Activated B cell treated with CpG ODN at 0.5 μM for 24 hours (primary cell): ENCODE measurements at places on chromosomes 12 and 14. TPM values are rescaled to one million over a fixed set of nuclear protein-coding genes. Genes with fewer than 3 reads are reported as not detected.

GRCh38 chr14:31229638-31230572 is 22.3 kb upstream of the HECTD1 start:
- H3K4me1 ChIP-seq, result peaks cover 5% of the 10 kb centered on the region
- H3K27ac ChIP-seq, result no peak overlapping the region
- no peak overlapping the region for H3K4me3 ChIP-seq
- H3K36me3 ChIP-seq, result no peaks in the 10 kb centered on the region
- H3K27me3 ChIP-seq, result no peaks in the 10 kb centered on the region
- DNase-seq, result no peak

GRCh38 chr12:69366796-69367195 is 7.3 kb downstream of the YEATS4 start:
- no peak overlapping the region for H3K27ac ChIP-seq
- no peak overlapping the region for H3K4me3 ChIP-seq
- H3K36me3 ChIP-seq, result peaks cover 57% of the 10 kb centered on the region
- H3K27me3 ChIP-seq, result no peaks in the 10 kb centered on the region

- no peaks in the 10 kb centered on the region for H3K4me1 ChIP-seq
- H3K27me3 ChIP-seq, result no peaks in the 10 kb centered on the region
- H3K27ac ChIP-seq, result no peak overlapping the region
- DNase-seq, result no peak
These were observed 366.6 kb downstream of the NELL2 start for GRCh38 chr12:44509471-44509870.

GRCh38 chr12:49885118-49885517 is 18.6 kb downstream of the FAIM2 start:
- H3K36me3 ChIP-seq, result no peaks in the 10 kb centered on the region
- peaks cover 21% of the 10 kb centered on the region for H3K27me3 ChIP-seq
- H3K4me1 ChIP-seq, result no peaks in the 10 kb centered on the region
- H3K4me3 ChIP-seq, result no peak overlapping the region
- DNase-seq, result no peak

- H3K27ac ChIP-seq, result no peak overlapping the region
- H3K4me3 ChIP-seq, result no peak overlapping the region
- no peaks in the 10 kb centered on the region for H3K36me3 ChIP-seq
- H3K4me1 ChIP-seq, result peaks cover 7% of the 10 kb centered on the region
- H3K27me3 ChIP-seq, result peaks cover 2% of the 10 kb centered on the region
These were observed 61.8 kb downstream of the GLT1D1 start for GRCh38 chr12:128914908-128915563.

DNA sequence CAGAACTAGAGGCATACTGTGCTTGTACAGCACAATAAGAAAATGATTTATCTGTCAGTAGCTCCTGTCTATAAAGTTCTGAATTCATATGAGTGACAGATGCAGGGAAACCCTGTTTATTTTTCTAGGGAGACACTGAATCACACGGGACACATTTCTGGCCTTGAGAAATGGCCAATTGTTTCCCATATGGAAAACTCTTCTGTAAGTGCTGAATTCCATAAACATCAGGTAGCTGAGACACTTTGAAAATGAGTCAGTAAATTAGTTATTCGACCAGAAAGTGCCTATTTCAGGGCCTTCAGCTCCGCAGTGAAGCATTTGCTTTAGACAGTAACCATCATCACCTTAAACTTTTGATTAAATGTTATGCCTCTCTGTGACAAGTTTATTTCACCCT is 184.4 kb downstream of the TMEM132D start:
- DNase-seq, result no peak
- no peaks in the 10 kb centered on the region for H3K27me3 ChIP-seq
- no peaks in the 10 kb centered on the region for H3K4me1 ChIP-seq

- peaks cover 20% of the 10 kb centered on the region for H3K4me1 ChIP-seq
- H3K36me3 ChIP-seq, result peaks cover 65% of the 10 kb centered on the region
- no peak overlapping the region for H3K4me3 ChIP-seq
- no peaks in the 10 kb centered on the region for H3K27me3 ChIP-seq
- H3K27ac ChIP-seq, result no peak overlapping the region
These were observed 3.1 kb downstream of the MCRS1 start for GRCh38 chr12:49564686-49565405.

GRCh38 chr12:121404734-121405133 is 4.8 kb downstream of the RNF34 start:
- DNase-seq, result no peak
- H3K4me3 ChIP-seq, result no peak overlapping the region
- H3K27ac ChIP-seq, result no peak overlapping the region
- H3K4me1 ChIP-seq, result peaks cover 27% of the 10 kb centered on the region
- H3K27me3 ChIP-seq, result no peaks in the 10 kb centered on the region
- peaks cover 67% of the 10 kb centered on the region for H3K36me3 ChIP-seq

GRCh38 chr12:58252914-58253313 is 311.5 kb downstream of the ATP23 start:
- H3K27me3 ChIP-seq, result peaks cover 11% of the 10 kb centered on the region
- H3K27ac ChIP-seq, result no peak overlapping the region
- no peaks in the 10 kb centered on the region for H3K4me1 ChIP-seq
- no peaks in the 10 kb centered on the region for H3K36me3 ChIP-seq

DNA sequence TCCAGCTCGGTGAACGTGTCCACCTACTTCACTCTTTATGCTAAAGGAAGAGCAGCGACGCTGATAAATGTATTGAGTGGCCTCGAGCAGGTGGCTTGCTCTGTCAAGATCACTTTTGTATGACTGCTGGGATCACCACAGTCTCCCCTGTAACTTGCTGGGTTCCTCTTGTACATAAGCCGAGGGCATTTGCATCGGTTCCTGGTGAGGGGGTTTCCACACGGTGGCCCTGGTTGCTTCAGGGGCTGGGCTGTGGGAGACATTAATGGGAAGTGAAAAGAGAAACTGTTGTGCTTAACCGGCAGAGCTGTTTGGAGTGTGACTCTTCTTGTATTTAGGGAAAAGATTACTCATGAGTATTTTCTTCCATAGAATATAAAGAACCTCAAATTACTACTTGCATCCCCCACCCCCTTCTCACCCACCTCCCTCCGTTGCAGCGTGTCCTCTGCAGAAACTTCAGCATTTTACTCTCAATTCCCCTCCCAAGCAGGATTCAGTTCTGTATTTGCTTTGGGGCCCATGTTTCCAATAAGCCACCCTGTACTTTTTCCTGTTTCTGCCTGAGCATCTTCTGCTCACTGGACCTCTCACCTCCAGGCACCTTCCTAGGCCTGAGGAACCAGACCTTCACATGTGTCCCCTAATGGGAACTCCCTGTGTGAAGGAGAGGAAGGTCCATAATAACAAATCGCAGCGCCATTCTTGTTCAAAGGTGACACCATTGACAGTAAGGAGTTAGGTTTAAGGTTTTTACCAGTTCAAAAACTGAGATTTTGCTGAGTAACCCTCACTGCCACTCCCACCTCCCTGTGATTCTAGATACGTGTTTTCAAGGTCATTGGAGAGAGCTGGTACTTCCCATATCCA is 187.0 kb downstream of the ETV6 start:
- H3K27ac ChIP-seq, result peak overlapping the region; percentile 95
- H3K4me1 ChIP-seq, result peaks cover 81% of the 10 kb centered on the region
- DNase-seq, result peak; percentile 73
- no peaks in the 10 kb centered on the region for H3K27me3 ChIP-seq

GRCh38 chr14:56963381-56963780 is 153.1 kb upstream of the OTX2 start:
- no peak overlapping the region for H3K4me3 ChIP-seq
- H3K27me3 ChIP-seq, result no peaks in the 10 kb centered on the region
- no peak overlapping the region for H3K27ac ChIP-seq

DNA sequence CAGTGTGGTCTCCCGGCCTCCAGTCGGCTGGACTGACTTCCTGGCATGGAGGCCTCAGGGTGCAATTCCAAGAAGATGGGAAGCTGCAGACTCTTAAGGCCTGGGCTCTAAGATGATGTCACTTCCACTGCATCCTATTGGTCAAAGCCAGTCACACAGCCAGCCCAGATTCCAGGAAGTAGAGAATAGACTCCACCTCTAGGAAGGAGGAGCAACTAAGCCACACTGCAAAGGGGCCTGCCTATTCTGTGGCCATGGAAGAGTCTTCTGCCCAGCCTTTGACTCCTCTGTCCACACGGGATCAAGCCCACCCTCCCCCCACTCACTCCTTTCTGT is 103.9 kb upstream of the RFLNA start:
- H3K27me3 ChIP-seq, result no peaks in the 10 kb centered on the region
- no peaks in the 10 kb centered on the region for H3K36me3 ChIP-seq
- H3K4me1 ChIP-seq, result no peaks in the 10 kb centered on the region
- no peak overlapping the region for H3K27ac ChIP-seq

GRCh38 chr12:80268924-80269749 is 169.8 kb downstream of the OTOGL start:
- H3K27ac ChIP-seq, result no peak overlapping the region
- no peak for DNase-seq
- no peaks in the 10 kb centered on the region for H3K4me1 ChIP-seq
- H3K4me3 ChIP-seq, result no peak overlapping the region
- H3K36me3 ChIP-seq, result no peaks in the 10 kb centered on the region

DNA sequence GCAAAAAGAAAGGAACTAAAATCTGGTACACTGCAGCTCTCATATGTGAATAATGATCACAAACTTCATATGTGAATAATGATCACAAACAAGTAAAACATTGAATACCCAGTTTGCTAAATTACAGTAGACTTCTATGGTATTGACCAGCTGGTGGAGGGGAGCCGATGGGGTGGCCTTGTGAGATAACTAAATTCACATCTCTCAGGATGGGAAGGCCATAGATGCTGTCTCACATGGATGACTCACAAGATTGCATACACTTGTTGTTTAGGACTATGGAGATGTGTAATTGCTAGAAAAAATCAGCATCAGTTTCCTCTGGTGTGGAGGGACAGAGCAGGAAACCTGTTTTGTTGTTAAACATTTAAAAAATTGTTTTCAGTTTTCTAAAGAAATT is 49.2 kb downstream of the ACACB start:
- H3K4me3 ChIP-seq, result no peak overlapping the region
- no peak for DNase-seq
- no peak overlapping the region for H3K27ac ChIP-seq
- H3K27me3 ChIP-seq, result no peaks in the 10 kb centered on the region
- H3K36me3 ChIP-seq, result peaks cover 22% of the 10 kb centered on the region

DNA sequence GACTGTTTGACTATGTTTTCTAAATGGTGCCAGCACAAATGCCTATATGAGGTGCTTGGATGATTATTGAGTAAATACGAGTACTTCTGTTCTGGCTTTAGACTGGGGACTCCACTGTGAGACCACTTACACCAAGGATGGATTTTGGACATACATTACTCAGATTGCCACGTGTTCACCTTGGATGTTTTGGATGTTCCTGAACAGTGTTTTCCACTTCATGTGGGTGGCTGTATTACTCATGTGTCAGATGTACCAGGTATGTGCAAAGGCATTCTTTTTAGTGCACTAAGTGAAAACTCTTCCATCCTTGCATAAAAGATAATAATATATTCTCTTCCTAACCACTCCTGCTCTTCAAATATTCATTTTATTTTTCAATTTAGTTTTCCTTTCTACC is 30.7 kb downstream of the CSRP2 start:
- H3K4me1 ChIP-seq, result no peaks in the 10 kb centered on the region
- H3K36me3 ChIP-seq, result peaks cover 68% of the 10 kb centered on the region
- DNase-seq, result no peak
- H3K27ac ChIP-seq, result no peak overlapping the region

- no peak for DNase-seq
- H3K27me3 ChIP-seq, result no peaks in the 10 kb centered on the region
- H3K27ac ChIP-seq, result no peak overlapping the region
- peaks cover 88% of the 10 kb centered on the region for H3K36me3 ChIP-seq
- no peak overlapping the region for H3K4me3 ChIP-seq
- H3K4me1 ChIP-seq, result no peaks in the 10 kb centered on the region
These were observed 34.6 kb downstream of the EP400 start for GRCh38 chr12:131984334-131984733.

- H3K4me3 ChIP-seq, result peak overlapping the region; percentile 51
- peaks cover 39% of the 10 kb centered on the region for H3K27me3 ChIP-seq
- H3K27ac ChIP-seq, result no peak overlapping the region
- peaks cover 2% of the 10 kb centered on the region for H3K36me3 ChIP-seq
- H3K4me1 ChIP-seq, result peaks cover 19% of the 10 kb centered on the region
- DNase-seq, result no peak
These were observed 429 bp upstream of the PLEKHA5 start for GRCh38 chr12:19129122-19129485.

DNA sequence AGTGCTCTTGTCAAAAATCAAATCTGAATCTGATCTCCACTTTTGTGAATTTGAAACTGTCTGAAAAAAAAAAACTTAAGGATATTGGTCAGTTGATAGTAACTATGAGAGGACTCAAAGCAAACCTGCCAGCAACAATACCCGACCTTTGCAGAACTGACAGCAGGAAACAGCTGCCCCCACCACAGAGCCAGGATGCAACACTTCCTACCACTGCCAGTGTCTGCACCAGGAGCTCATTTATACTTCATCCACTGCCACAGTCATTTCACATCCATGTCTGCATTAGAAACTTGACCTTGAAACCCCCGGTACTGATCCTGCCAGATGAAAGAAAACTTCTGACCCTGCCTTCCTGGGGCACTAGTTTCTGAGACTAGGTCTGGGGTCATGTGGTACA is 27.4 kb upstream of the RXYLT1 start:
- no peaks in the 10 kb centered on the region for H3K4me1 ChIP-seq
- no peaks in the 10 kb centered on the region for H3K36me3 ChIP-seq
- no peak overlapping the region for H3K4me3 ChIP-seq
- H3K27ac ChIP-seq, result no peak overlapping the region
- H3K27me3 ChIP-seq, result peaks cover 9% of the 10 kb centered on the region

GRCh38 chr14:20515846-20516245 is 10.5 kb downstream of the RNASE10 start:
- peaks cover 23% of the 10 kb centered on the region for H3K4me1 ChIP-seq
- DNase-seq, result no peak
- no peak overlapping the region for H3K4me3 ChIP-seq
- H3K27ac ChIP-seq, result no peak overlapping the region
- H3K27me3 ChIP-seq, result no peaks in the 10 kb centered on the region

GRCh38 chr12:42582498-42582897 is 7.0 kb downstream of the PRICKLE1 start:
- no peak for DNase-seq
- H3K27ac ChIP-seq, result no peak overlapping the region
- no peak overlapping the region for H3K4me3 ChIP-seq
- H3K27me3 ChIP-seq, result peaks cover 29% of the 10 kb centered on the region
- H3K36me3 ChIP-seq, result no peaks in the 10 kb centered on the region

- no peak for DNase-seq
- peaks cover 17% of the 10 kb centered on the region for H3K36me3 ChIP-seq
- no peaks in the 10 kb centered on the region for H3K27me3 ChIP-seq
- peaks cover 49% of the 10 kb centered on the region for H3K4me1 ChIP-seq
These were observed 205.2 kb downstream of the SLC41A2 start for GRCh38 chr12:104752881-104753280.

- no peak for DNase-seq
- peaks cover 46% of the 10 kb centered on the region for H3K27me3 ChIP-seq
- H3K4me3 ChIP-seq, result no peak overlapping the region
- H3K36me3 ChIP-seq, result no peaks in the 10 kb centered on the region
These were observed 599 bp upstream of the TRHDE start for GRCh38 chr12:72271451-72272090.

GRCh38 chr12:32507942-32508320 is 108.6 kb downstream of the FGD4 start:
- H3K27me3 ChIP-seq, result no peaks in the 10 kb centered on the region
- no peak overlapping the region for H3K27ac ChIP-seq
- peaks cover 3% of the 10 kb centered on the region for H3K4me1 ChIP-seq
- no peaks in the 10 kb centered on the region for H3K36me3 ChIP-seq
- no peak overlapping the region for H3K4me3 ChIP-seq

SSTR1 gene
- total RNA-seq, result not detected in 2 replicates

FKBP4 gene
- 90.5 and 94.7 TPM in 2 replicates for total RNA-seq

PLEKHG7 gene
- total RNA-seq, result 3.4 and 4.1 TPM in 2 replicates

BHLHE41 gene
- 34.5 and 40.5 TPM in 2 replicates for total RNA-seq

SIRT4 gene
- 1.6 and 1.7 TPM in 2 replicates for total RNA-seq

SRRM4 gene
- not detected in 2 replicates for total RNA-seq

GARIN6 gene
- not detected in 2 replicates for total RNA-seq

HCAR3 gene
- total RNA-seq, result not detected in 2 replicates

TAS2R9 gene
- not detected in 2 replicates for total RNA-seq

DCP1B gene
- 12.4 and 14.7 TPM in 2 replicates for total RNA-seq

CD27 gene
- total RNA-seq, result 39.3 and 43.8 TPM in 2 replicates

PDZRN4 gene
- total RNA-seq, result not detected in 2 replicates

TMEM121 gene
- 0.95 and 1.6 TPM in 2 replicates for total RNA-seq

ITGB7 gene
- total RNA-seq, result 137 and 139 TPM in 2 replicates

RFC5 gene
- total RNA-seq, result 17.5 and 20.1 TPM in 2 replicates
